ENCODE measurements at places on chromosomes 5 and 9.

- no peak for DNase-seq
Observed at GRCh38 chr5:80978772-80979317, 18.7 kb downstream of the RASGRF2 start.

GRCh38 chr5:77635067-77635916 is 3.2 kb downstream of the OTP start:
- DNase-seq, result no peak

- DNase-seq, result no peak
Observed at GRCh38 chr5:34587355-34588241, 68.5 kb upstream of the RAI14 start.

DNA sequence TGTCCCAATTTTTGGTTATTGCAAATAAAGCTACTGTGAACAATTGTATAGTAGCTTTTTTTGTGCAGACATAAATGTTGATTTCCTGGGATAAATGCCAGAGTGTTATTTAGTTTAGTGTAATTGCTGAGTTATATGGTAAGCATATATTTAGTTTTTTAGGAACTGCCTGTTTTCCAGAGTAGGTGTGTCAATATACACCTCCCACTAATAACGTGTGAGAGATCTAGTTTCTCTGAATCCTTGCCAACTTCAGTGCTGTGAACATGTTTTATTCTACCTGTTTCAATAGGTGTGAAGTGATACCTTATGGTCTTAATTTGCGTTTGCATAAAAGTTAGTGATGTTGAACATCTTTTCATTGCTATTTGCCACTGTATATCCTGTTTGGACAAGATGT is 9.1 kb upstream of the OR2S2 start:
- DNase-seq, result no peak

- DNase-seq, result no peak
Observed at GRCh38 chr5:133460172-133460758, 152.1 kb downstream of the FSTL4 start.

DNA sequence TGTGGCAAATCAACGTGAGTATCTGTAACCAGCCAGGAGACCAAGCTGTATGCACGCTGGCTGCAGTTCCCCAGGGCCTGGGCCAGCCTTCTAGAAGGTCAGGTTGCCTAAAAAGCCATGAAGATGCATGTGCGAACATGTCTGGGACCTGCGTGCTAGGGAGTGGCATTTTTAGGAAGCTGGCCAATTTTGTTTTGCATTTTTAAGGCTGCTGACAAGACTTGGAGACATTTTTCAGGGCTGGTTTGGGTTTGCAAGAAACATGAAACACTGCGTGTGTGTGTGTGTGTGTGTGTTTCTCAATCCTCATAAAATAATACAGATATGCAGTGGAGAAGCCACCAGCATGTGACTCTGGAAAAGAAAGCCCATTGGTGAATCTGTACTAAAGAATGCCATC is 5.1 kb downstream of the TGFBI start:
- no peak for DNase-seq

DNA sequence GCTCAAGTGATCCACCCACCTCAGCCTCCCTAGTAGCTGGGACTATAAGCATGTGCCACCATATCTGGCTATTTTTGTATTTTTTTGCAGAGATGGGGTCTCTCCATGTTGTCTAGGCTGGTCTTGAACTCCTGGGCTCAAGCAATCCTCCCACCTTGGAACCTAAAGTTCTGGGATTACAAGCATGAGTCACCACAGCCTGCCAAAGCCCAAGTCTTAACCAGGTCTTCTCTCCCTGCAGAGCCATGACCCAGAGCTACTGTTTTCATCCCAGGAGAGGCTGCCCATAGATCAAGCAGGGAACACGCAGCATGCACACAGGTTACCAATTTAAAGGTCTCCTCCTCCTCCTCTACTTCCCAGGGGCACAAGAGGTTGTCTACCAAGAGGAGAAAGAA is 29.7 kb downstream of the PCDHGC5 start:
- no peak for DNase-seq

DNA sequence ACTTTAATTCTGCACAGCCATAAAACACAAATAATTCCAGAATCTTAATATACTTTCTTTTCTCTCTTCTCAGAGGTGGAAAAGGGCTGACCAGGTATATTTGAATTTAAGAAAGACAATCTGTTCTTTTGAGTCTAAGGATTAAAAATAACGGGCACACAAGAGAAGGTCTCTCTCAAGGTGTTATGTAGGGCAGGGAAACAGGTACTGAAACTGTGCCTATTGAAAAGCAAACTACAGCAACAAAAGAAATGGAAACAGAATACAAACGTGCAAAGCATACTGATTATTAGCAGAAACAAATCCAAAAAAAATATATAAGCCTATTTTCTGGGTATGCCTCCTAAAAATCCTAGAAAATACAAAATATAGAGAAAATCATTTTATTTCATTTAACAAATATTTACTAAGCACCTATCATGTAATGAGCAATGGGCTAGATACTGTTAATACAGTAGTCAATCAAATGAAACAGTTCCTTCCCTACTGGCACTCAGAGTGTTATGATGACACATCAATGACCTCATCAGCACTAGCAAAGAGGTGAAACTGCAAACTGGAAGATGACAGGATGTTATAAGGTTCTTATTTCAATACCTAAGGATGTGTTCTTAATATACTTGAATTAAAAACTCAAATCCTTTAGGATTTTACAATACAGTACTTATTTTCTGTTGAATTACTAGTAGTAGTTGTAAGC is 87.7 kb downstream of the AUH start:
- DNase-seq, result peak; percentile 9

DNA sequence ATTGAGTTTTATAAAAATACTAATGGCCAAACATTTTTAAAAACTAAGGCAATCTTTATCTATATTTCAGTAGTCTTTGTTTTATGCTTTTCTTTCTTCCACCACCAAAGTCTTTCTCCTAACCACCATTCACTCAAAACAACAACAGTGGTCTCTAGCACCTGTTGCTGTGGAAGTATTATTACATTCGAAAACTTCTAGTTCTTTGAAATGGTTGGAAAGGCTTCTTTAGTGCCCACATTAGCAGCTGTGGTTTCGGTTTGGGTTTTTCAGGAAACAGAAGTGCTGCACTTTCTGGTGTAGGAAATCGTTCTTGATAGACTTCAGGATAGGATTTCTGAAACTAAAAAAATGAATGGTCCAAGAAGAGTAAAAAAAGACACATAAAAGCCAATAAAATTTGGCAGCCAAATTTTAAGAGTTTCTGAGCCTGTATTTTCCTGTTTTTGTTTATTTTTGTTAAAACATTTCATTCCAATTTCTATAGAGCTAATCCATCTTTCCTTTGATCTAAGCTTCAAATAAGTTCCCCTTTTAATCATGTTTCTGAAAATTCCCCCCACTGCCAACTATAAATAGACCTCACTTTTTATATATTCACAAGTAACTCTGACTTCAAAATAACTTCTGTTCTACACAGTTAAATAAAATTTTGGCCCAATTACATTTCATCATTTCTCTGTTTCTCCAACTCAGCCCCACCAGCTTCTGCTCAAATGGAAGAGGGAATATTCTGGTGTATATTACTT is 102.2 kb downstream of the DEPDC1B start:
- DNase-seq, result peak; percentile 47

- no peak for DNase-seq
Observed at GRCh38 chr5:172533399-172534228, 79.3 kb upstream of the SH3PXD2B start.

GRCh38 chr9:106420511-106420944 is 442.4 kb upstream of the ZNF462 start:
- no peak for DNase-seq

- DNase-seq, result no peak
Observed at GRCh38 chr5:65137631-65138030, 344.1 kb downstream of the ADAMTS6 start.

DNA sequence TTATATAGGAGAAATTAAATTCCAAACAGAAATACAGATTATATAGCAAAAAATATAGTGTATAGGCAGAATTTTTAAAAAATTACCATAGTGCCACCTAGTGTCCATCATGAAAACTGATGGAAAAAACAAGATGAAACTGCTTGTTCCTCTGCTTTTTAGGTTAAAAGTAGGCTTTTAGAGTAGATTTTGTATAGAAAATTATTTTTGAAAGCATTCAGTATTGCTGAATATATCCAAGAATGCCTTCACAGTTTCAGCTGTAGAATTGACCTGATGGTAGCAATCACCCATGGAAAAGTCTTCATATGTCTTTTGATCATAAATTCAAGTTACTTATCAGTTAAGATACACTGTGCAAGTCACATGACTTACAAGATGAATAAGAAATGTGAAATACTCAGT is 19.7 kb downstream of the RIOK2 start:
- DNase-seq, result peak; percentile 47

DNA sequence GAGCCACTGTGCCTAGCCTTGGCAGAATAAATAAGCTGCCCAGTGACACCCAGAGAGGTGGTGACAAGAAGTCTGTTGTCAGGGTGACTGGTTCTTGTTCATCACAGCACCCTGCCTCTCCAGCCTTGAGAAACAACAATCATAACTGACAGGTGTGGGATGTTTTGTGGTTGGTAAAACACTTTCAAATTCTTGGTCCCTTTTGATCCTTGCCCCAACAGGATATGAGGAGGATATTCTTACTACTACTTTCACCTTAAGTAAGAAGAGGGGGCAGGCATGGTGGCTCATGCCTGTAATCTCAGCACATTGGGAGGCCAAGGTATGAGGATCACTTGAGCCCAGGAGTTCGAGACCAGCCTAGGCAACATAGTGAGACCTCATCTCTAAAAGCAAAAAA is 14.2 kb upstream of the FRRS1L start:
- no peak for DNase-seq

DNA sequence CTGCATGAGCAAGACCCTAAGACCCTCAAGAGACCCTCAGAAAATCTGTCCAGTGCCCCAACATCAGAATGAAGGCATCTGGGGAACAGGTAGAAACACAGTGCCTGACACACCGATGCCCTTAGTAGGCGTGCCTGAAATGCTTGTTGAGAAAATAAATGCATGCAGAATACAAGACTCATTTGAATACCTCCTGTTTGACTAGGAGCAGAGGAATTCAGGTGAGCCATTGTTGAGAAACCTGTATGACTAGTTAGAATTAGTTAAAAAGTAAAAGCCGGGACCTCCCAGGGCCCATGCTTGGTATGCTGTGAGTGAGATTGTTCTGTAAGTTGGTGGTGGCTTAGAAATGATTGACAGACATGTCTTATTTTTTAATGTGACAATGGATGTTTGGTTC is 55.0 kb downstream of the WWC1 start:
- no peak for DNase-seq

GRCh38 chr5:73218552-73219171 is 45.7 kb downstream of the TMEM174 start:
- no peak for DNase-seq

- no peak for DNase-seq
Observed at GRCh38 chr9:935348-935965, 41.0 kb upstream of the DMRT3 start.

DNA sequence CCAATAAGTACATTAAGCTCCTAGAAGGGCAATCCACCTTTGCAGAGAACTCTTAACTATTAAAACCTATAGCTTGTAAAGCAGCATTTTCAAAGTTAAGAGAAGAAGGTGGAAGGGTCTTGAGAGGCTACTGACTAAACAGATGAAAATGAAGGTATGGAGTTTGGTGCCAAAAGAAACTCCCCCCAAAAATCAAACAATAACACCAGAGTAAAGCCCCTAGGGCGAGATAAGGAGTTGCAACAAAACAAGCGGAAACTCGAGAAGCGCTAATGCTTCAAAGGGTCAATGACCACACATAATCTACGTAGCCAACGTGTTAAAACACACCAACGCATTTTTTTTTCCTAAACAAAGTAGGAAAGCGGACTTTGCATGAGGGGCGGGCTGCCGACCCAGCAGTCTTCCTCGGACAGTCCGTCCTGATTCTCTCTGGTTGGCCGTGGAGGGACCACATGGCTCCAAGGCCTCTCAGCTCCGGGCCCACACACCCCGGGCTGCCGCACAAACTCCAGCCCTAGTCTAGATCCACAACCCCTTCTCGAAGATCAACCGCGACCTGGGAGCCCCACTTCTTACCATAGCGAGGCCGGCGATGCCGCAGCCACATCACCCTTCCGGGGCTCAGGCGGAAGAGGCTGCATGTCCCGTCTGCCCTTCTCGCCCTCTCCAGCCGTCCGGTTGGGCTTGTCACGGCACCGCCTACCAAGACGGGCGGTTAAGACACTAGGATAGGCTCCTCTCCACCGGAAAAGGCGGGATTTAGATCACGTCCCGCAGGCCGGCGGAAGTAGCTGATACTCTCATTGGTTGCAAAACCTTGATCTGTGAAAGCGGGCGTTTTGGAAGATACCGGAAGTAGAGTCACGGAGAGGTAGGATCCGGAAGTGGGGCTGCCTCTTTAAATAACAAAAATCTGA is at the start of the genes TMEM167A and XRCC4:
Gene TMEM167A (minus strand): TSS at position 653 of the 920 bp plus-strand sequence. CDS start 71 bp downstream, at position 582.
Gene XRCC4 (plus strand): TSS at position 806 of the 920 bp plus-strand sequence. CDS start 27,373 bp downstream, outside the sequence.
- DNase-seq, result peak; percentile 97

DNA sequence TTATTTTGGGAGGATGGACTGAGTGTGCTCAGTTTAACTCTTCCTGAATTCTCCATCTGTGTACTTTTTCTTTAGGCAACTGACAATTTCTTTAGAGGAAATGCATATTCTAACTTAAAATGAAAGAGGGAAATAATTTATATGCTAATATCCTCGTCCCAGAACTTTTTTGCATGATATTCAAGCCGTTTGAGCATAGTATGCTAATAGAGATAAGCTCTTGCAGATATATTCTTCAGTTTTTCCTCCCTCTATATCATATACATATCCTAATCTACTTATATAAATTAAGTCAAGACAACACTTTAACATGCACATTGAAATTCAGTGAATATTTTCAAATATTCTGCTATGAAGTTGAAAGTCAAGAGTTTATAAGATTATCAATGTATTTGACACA is 84.7 kb downstream of the YTHDC2 start:
- DNase-seq, result no peak

DNA sequence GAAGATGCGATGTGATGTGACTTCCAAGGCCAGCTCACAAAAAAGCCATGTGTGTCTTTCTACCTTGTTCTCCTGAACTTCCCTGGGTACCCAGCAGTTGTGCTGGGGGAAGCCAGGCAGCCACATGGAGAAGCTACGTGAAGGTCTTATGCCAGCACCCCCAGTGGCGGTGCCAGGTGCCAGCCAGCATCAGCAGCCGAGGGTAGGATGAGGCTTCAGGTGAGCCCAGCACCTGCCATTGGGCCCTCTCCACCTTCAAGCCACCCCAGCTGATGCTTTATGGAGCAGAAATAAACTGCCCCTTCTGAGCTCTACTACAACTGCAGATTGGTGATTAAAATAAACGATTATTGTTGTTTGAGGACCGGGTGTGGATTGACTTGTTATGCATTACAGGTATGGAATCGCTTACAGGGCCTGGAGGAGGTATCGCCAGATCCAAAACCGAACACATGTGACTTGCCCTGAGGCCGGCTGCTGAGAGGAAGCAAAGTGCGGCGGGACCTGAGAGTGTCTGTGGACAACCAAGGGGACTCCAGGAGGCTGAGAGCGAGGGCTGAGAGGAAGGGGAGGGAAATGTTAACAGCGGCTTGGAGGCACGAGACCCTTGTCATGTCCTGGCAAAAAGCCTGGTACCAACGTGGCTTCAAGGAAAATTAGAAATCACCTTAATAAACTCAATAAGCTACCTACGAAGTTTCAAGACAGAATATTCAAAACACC is 36.0 kb upstream of the OLFM1 start:
- DNase-seq, result no peak

GRCh38 chr5:41524174-41524573 is 13.8 kb upstream of the PLCXD3 start:
- DNase-seq, result peak; percentile 2

GRCh38 chr5:143574236-143574635 is 170.8 kb upstream of the NR3C1 start:
- no peak for DNase-seq
